Neural crest cell (in vitro differentiated cells): ENCODE measurements at places on chromosomes 1 and 21. TPM values are rescaled to one million over a fixed set of nuclear protein-coding genes. Genes with fewer than 3 reads are reported as not detected.
A peak's percentile ranks its signal among the peaks of the same experiment; 100 is the strongest.

GRCh38 chr1:62391369-62391971 lies 45.4 kb upstream of the USP1 start:
- peaks cover 40% of the 10 kb centered on the region for H3K4me1 ChIP-seq
- H3K36me3 ChIP-seq = no peaks in the 10 kb centered on the region
- no peaks in the 10 kb centered on the region for H3K27me3 ChIP-seq
- H3K27ac ChIP-seq = no peak overlapping the region
- H3K4me3 ChIP-seq = no peak overlapping the region

DNA sequence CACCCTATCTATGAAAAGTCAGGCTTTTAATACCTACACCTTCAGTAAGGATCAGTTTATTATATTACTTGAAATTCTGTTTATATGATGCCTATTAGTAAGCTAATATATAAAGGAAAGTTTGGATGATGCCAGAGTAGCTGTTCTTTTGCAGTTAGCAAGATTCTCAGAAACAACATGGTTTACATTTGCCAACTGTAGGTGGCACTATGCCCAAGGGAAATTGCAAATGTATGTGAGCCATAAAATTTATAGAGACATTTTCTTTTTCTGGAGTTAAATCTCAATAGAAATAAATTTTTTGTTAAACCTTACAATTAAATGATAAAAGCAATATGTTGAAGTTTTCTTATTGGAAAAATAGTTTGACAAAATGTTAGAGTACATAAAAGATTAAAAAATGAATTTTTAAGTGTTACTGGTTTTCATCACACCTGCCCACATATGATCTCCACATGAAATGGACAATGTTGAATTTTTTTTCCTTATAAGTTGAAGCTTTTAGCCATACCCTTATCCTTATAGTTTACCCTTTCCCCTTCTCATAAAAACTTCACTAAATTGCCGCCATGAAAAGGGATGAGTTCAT lies 32.1 kb upstream of the EPHX4 start:
- H3K27me3 ChIP-seq = peaks cover 7% of the 10 kb centered on the region
- no peaks in the 10 kb centered on the region for H3K4me1 ChIP-seq
- H3K36me3 ChIP-seq = no peaks in the 10 kb centered on the region
- peak; percentile 23 for DNase-seq
- no peak overlapping the region for H3K4me3 ChIP-seq
- no peak overlapping the region for H3K27ac ChIP-seq

DNA sequence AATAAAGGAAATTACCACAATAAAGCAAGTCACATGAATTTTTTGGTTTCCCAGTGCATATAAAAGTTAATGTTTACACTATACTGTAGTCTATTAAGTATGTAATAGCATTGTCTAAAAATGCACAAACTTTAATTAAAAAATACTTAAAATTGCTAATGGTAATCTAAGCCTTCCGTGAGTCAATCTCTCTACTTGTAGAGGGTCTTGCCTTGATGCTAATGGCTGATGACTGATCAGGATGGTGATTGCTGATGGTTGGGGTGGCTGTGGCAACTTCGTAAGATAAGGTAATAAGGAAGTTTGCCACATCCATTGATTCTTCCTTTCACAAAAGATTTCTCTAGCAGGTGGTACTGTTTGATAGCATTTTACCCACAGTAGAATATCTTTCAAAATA lies 466.6 kb upstream of the PROX1 start:
- no peaks in the 10 kb centered on the region for H3K4me1 ChIP-seq
- peaks cover 4% of the 10 kb centered on the region for H3K36me3 ChIP-seq
- H3K27ac ChIP-seq = no peak overlapping the region
- no peaks in the 10 kb centered on the region for H3K27me3 ChIP-seq
- DNase-seq = no peak

GRCh38 chr1:234602334-234603220 lies 7.4 kb downstream of the IRF2BP2 start:
- DNase-seq = no peak
- peak overlapping the region; percentile 85 for H3K4me3 ChIP-seq
- peaks cover 84% of the 10 kb centered on the region for H3K4me1 ChIP-seq
- H3K27ac ChIP-seq = peak overlapping the region; percentile 96
- peaks cover 5% of the 10 kb centered on the region for H3K36me3 ChIP-seq
- no peaks in the 10 kb centered on the region for H3K27me3 ChIP-seq

DNA sequence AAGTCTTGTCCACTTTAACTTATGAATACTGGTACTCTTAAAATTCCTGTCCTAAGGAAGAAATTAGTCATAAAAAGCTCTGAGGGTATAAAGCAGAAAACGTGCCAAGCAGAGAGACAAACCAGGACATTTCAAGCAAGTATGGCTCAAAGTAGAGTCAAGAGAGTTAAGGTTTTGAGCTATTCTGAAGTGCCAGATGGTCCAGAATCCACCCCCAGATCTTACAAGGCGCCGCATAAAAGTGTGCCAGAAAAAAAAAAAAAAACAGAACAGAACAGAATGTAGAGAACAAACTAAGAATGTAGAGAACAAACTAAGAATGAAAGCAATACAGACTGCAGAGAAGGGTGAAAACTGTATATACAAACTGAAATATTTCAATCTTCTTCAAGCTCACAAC lies 12.5 kb downstream of the EPS15 start:
- H3K27me3 ChIP-seq = no peaks in the 10 kb centered on the region
- H3K36me3 ChIP-seq = peaks cover 9% of the 10 kb centered on the region
- peaks cover 8% of the 10 kb centered on the region for H3K4me1 ChIP-seq
- H3K27ac ChIP-seq = peak overlapping the region; percentile 52
- DNase-seq = no peak
- no peak overlapping the region for H3K4me3 ChIP-seq

GRCh38 chr1:200226969-200227303 lies 182.9 kb downstream of the ZNF281 start:
- H3K4me3 ChIP-seq = peak overlapping the region; percentile 52
- H3K27ac ChIP-seq = no peak overlapping the region
- DNase-seq = no peak
- peaks cover 56% of the 10 kb centered on the region for H3K4me1 ChIP-seq

GRCh38 chr1:244231572-244232315 lies 180.7 kb downstream of the ZBTB18 start:
- no peaks in the 10 kb centered on the region for H3K36me3 ChIP-seq
- DNase-seq = no peak
- peaks cover 8% of the 10 kb centered on the region for H3K27me3 ChIP-seq

- peaks cover 10% of the 10 kb centered on the region for H3K27me3 ChIP-seq
- no peaks in the 10 kb centered on the region for H3K36me3 ChIP-seq
- no peak overlapping the region for H3K27ac ChIP-seq
- no peak for DNase-seq
Observed at GRCh38 chr1:208256556-208256955, 12.4 kb upstream of the PLXNA2 start.

Gene RGS13
- total RNA-seq = not detected in 2 replicates

Gene RGS21
- not detected in 2 replicates for total RNA-seq

Gene ABCA4
- 0.14 and 0.45 TPM in 2 replicates for total RNA-seq

Gene PPFIA4
- 2.6 and 5.0 TPM in 2 replicates for total RNA-seq
